GM18507 (cell line): ENCODE measurements at places on chromosomes 1 and 21.

- DNase-seq = no peak
Observed at GRCh38 chr21:42374864-42375499, 8.6 kb upstream of the TFF1 start.

- DNase-seq = no peak
Observed at GRCh38 chr21:37630872-37631271, 264.3 kb downstream of the DYRK1A start.

- DNase-seq = no peak
Observed at GRCh38 chr21:28537371-28538079, 455.2 kb downstream of the LTN1 start.

GRCh38 chr1:201769072-201769471, 59.9 kb upstream of the IPO9 start:
- DNase-seq = no peak

DNA sequence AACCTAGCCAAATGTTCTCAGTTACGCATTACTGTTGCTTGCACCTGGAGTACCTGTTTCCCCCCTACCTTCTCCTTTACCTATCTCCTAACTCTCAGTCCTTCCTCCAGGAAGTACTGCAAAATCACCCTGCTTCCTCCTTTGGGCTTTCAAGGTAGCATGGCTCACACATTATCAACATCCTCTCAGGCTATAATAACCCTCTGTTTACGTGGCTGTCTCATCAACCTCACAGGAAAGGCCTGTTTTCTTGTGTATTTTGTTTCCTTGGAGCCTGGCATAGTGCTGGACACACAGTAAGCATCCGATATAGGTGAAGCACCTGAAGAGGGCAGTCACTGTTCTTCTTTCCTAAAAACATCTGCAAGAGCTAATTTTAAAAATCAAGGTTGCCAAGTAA, 32.7 kb upstream of the ANGPTL7 start:
- no peak for DNase-seq

- DNase-seq = no peak
Observed at GRCh38 chr1:11501491-11501897, 22.5 kb downstream of the DISP3 start.

GRCh38 chr1:40818264-40818961, 34.8 kb downstream of the KCNQ4 start:
- peak; percentile 73 for DNase-seq

DNA sequence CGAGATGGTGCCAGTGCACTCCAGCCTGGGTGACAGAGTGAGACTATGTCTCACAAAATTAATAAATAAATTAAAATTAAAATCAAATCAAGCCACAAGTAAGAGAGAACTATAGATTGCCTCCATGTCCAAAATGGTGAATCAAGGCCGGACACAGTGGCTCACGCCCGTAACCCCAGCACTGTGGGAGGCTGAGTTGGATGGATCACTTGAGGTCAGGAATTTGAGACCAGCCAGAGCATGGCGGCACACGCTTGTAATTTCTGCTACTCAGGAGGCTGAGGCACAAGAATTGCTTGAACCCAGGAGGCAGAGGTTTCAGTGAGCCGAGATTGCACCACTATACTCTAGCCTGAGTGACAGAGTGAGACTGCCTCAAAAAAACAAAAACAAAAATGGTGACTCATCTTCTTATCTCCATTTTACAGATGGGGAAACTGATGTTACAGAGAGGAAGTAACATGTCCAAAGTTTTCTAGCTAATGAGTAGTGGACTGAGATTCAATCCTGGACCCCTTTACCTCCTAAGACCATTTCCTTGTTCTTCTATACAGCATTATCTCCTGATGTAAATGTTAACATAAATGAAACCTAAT, 99.0 kb upstream of the HNRNPU start:
- no peak for DNase-seq

GRCh38 chr1:87091425-87091824, 177.0 kb downstream of the HS2ST1 start:
- DNase-seq = no peak

GRCh38 chr1:192045131-192045530, 113.1 kb upstream of the RGS18 start:
- DNase-seq = no peak

DNA sequence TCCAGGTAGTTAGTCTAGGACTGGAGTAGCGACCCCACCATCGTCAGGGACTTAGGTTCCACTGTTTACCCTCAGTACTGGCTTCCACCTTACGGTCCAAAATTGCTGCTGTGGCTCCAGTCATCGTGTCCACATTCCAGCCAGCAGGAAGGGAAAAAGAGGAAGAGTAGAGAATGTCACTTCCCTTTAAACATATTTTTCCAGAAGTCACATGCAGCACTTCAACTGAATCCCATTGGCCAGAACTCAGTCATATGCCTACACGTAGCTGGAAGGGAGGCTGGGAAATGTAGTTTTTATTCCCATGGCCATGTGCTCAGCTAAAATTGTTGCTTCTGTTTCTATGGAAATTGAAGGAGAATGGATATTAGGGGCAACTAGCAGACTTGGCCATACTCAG, 84.1 kb upstream of the SELENON start:
- DNase-seq = no peak

GRCh38 chr1:154736841-154737240, 128.9 kb upstream of the ADAR start:
- no peak for DNase-seq

GRCh38 chr1:25675729-25676476, 59.3 kb downstream of the MAN1C1 start:
- peak; percentile 72 for DNase-seq

DNA sequence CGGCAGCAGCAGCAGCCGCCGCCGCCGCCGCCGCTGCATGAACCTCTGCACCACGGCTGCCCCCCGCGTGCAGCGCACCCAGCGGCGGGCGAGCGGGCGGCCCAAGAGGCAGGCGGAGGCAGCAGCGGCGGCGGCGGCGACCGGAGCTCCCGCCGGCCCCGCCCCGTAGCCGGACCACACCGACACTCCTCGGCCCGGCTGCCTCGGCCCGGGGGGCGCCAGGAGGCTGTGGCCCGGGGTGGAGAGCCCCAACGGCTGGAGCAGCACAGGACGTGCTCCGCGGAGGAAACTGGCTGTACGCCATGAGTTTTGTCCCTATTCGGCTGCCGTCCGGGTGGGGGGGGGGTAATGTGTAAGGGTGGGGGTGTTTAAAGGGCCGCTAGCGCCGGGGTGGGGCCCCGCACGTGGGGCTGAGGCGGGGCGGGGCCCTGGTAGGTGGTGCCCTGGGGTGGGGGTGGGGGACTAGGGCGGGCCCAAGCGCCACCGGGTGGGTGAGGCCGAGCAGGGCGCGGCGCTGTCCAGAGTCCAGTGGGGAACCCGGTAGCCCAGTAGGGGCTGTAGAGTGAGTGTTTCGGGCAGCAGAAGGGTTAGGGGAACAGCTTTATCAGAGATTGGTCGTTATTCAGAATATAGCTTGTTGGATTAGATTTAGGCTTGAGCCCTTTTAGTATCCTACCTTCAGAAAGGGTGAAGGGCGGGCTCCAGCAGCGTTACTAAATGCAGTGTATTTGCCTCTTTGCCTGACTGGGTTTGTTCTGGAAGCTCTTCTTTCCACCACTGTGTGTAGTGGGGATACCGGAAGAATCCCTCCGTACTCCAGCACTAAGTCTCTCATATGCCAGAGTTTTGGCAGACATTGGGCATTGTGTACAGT, at the start of gene FAM78B:
Gene FAM78B (minus strand): TSS at position 304 of the 874 bp plus-strand sequence. CDS start 753 bp downstream, outside the sequence.
- peak; percentile 60 for DNase-seq

GRCh38 chr21:19013916-19014315, 610.3 kb upstream of the TMPRSS15 start:
- DNase-seq = no peak

DNA sequence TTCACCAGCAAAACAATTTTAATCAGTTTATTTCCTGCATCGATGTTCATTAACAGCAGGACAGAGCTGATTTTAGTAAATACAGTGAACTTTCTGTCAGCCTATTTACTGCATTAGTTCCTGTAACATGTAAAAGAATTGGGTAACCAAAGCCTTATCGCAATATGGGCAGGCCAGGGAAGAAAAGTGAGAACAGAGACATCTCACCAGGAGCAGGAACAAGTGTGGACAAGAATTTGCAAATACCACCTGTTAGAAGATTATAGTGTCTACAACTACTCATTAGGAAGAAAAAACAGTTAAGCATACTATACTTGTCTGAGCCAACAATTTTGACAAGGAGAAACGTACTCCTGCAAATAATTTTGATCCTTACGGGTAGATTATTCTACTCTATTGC, 1293.9 kb downstream of the PLA2G4A start:
- no peak for DNase-seq

GRCh38 chr1:155051777-155052398, 772 bp downstream of the ADAM15 start:
- no peak for DNase-seq

GRCh38 chr1:53135735-53136114, 6.7 kb downstream of the SLC1A7 start:
- DNase-seq = no peak

- DNase-seq = no peak
Observed at GRCh38 chr1:227935826-227936225, 11.9 kb downstream of the WNT9A start.

- DNase-seq = no peak
Observed at GRCh38 chr1:154767315-154768240, 102.5 kb downstream of the KCNN3 start.

GRCh38 chr1:169529068-169529642, 43.4 kb upstream of the SLC19A2 start:
- DNase-seq = no peak

GRCh38 chr21:15781986-15782385, 52.2 kb downstream of the USP25 start:
- DNase-seq = no peak

- DNase-seq = no peak
Observed at GRCh38 chr21:43728154-43728466, 9.2 kb downstream of the PDXK start.

DNA sequence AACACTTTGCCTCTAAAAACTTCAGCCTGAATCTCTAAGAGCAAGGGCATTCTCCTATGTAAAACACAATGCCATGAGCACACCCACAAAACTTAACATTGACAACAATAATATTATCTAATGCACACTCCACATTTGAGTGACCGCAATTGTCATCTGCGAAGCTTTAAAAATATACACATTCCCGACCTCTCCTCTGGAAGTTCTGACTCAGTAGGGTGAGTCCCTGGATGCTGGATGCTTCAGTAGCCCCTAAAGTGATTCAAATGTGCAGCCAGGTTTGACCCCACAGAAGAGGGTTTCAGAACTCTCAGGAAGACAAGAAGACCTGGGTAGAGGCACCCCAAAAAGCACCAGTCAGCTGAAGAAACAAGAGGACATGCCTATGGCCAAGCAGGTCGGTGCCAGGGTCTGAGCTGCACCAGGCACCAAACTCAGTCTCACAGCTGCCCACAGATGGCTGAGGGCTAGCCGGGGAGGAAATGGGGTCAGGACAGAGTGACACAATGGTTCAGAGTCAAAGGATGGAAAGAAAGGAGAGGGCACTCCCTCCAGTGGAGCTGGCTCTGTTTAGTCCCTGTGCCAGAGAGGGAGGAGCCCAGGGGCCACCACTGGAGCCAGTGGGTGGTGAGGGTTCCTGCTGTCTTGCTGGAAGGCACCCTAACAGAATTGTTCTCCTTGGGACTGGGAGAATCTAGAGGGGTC, 17.4 kb downstream of the PIK3C2B start:
- no peak for DNase-seq

GRCh38 chr1:15347182-15347581, 62.5 kb upstream of the EFHD2 start:
- no peak for DNase-seq

GRCh38 chr1:38973659-38974437, 17.2 kb upstream of the AKIRIN1 start:
- no peak for DNase-seq
